ENCODE measurements at places on chromosomes 12 and 14. TPM values are rescaled to one million over a fixed set of nuclear protein-coding genes. Genes with fewer than 3 reads are reported as not detected.

- H3K27me3 ChIP-seq, result no peaks in the 10 kb centered on the region
- DNase-seq, result no peak
- H3K27ac ChIP-seq, result no peak overlapping the region
- H3K36me3 ChIP-seq, result no peaks in the 10 kb centered on the region
- no peaks in the 10 kb centered on the region for H3K4me1 ChIP-seq
- H3K4me3 ChIP-seq, result no peak overlapping the region
Measured at GRCh38 chr14:81716953-81717352, 183.3 kb upstream of the SEL1L start.

- no peaks in the 10 kb centered on the region for H3K27me3 ChIP-seq
- no peaks in the 10 kb centered on the region for H3K4me1 ChIP-seq
- H3K36me3 ChIP-seq, result no peaks in the 10 kb centered on the region
- H3K4me3 ChIP-seq, result peak overlapping the region; percentile 34
- DNase-seq, result no peak
- no peak overlapping the region for H3K27ac ChIP-seq
Measured at GRCh38 chr14:24172261-24172860, 481 bp downstream of the REC8 start.

- H3K4me1 ChIP-seq, result peaks cover 30% of the 10 kb centered on the region
- no peaks in the 10 kb centered on the region for H3K27me3 ChIP-seq
- H3K27ac ChIP-seq, result no peak overlapping the region
Measured at GRCh38 chr12:132825861-132826260, 2.8 kb downstream of the GOLGA3 start.

The IFNG-AS1 gene
- not detected for polyA plus RNA-seq

DNA sequence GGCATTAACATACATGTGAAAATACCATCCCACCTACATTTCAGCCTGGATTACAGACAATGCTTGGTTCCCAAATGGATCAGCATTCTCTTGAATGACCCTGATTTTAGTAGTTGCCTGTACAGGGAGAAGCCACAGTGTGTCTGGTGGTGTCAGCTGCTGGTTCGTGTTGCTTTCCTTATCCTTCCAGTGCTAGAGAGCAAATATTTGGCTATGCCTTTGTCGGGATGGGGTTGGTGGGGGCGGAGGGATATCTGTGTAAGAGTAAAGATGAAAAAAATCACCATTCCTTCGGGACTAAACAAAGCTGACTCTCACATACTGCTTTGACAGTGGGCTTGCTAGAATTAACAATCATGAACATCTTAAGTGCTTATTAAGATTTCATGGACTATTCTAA is 96.0 kb downstream of the PTPRR start:
- H3K27me3 ChIP-seq, result no peaks in the 10 kb centered on the region
- DNase-seq, result no peak
- no peaks in the 10 kb centered on the region for H3K36me3 ChIP-seq
- H3K4me1 ChIP-seq, result no peaks in the 10 kb centered on the region
- H3K27ac ChIP-seq, result no peak overlapping the region

GRCh38 chr12:87676731-87677130 is 352.5 kb downstream of the C12orf50 start:
- H3K27me3 ChIP-seq, result no peaks in the 10 kb centered on the region
- H3K4me1 ChIP-seq, result no peaks in the 10 kb centered on the region
- H3K27ac ChIP-seq, result no peak overlapping the region
- no peak overlapping the region for H3K4me3 ChIP-seq
